ENCODE measurements at places on chromosomes 12 and 14. TPM values are rescaled to one million over a fixed set of nuclear protein-coding genes. Genes with fewer than 3 reads are reported as not detected.

KRT82 gene
- not detected for total RNA-seq

ZNF384 gene
- 79.8 TPM for total RNA-seq

ABCD2 gene
- total RNA-seq = 1.7 TPM

TNFAIP2 gene
- 186 TPM for total RNA-seq

GZMB gene
- total RNA-seq = 16.2 TPM

LBHD2 gene
- not detected for total RNA-seq

ADGRD1 gene
- 4.0 TPM for total RNA-seq

CCND2 gene
- 101 TPM for total RNA-seq

- H3K4me1 ChIP-seq = peaks cover 16% of the 10 kb centered on the region
- no peak overlapping the region for H3K4me3 ChIP-seq
- no peak for DNase-seq
- no peaks in the 10 kb centered on the region for H3K36me3 ChIP-seq
- H3K27me3 ChIP-seq = no peaks in the 10 kb centered on the region
Measured at GRCh38 chr14:24364841-24365240, 3.1 kb upstream of the NFATC4 start.

GRCh38 chr12:113098441-113099028 lies 37.0 kb downstream of the RASAL1 start:
- peak; percentile 89 for DNase-seq
- H3K4me1 ChIP-seq = peaks cover 8% of the 10 kb centered on the region
- no peak overlapping the region for H3K4me3 ChIP-seq
- H3K27ac ChIP-seq = peak overlapping the region; percentile 21

DNA sequence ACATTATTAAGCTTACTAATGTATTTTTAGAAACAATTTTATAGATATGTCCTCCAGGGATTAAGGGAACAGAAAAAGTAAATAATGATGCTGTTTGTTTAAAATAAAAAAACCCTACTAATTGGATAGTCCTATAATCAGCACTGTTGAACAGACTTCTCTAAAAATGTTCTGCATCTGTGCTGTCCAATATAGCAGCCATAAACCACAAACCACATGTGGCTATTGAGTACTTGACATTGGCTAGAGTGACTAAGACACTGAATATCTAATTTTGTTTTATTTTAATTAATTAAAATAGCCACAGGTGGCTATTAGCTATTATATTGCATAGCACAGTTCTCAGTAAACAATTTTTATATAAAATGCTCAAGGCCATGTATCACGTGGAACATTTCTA lies 210.4 kb downstream of the DPY19L2 start:
- H3K27me3 ChIP-seq = no peaks in the 10 kb centered on the region
- H3K27ac ChIP-seq = no peak overlapping the region
- H3K4me3 ChIP-seq = no peak overlapping the region
- no peaks in the 10 kb centered on the region for H3K36me3 ChIP-seq
- DNase-seq = no peak

GRCh38 chr14:66944872-66945271 lies 244.4 kb upstream of the GARIN2 start:
- H3K4me3 ChIP-seq = no peak overlapping the region
- DNase-seq = no peak
- H3K27me3 ChIP-seq = no peaks in the 10 kb centered on the region
- peaks cover 15% of the 10 kb centered on the region for H3K36me3 ChIP-seq
- no peak overlapping the region for H3K27ac ChIP-seq

DNA sequence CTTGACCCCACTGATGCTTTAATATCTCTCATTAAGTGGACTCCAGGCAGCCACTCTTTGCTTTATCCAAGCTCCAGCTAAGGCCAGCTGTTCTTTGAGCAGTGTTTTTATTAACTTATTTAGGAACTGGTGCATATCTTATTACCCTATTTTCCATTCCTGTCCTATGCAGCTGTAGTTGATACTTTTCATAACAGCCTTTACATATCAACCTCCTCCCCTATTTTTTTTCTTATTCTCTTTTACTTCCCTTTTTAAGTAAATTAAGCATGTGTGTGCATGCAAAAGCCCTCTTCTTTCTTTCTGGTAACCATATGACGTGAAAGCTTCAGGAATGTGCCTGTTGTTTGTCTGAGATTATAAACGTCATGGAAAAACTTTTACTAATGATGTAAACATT lies 121.2 kb downstream of the PTPRQ start:
- no peak overlapping the region for H3K4me3 ChIP-seq
- H3K36me3 ChIP-seq = no peaks in the 10 kb centered on the region
- H3K4me1 ChIP-seq = no peaks in the 10 kb centered on the region
- no peaks in the 10 kb centered on the region for H3K27me3 ChIP-seq

DNA sequence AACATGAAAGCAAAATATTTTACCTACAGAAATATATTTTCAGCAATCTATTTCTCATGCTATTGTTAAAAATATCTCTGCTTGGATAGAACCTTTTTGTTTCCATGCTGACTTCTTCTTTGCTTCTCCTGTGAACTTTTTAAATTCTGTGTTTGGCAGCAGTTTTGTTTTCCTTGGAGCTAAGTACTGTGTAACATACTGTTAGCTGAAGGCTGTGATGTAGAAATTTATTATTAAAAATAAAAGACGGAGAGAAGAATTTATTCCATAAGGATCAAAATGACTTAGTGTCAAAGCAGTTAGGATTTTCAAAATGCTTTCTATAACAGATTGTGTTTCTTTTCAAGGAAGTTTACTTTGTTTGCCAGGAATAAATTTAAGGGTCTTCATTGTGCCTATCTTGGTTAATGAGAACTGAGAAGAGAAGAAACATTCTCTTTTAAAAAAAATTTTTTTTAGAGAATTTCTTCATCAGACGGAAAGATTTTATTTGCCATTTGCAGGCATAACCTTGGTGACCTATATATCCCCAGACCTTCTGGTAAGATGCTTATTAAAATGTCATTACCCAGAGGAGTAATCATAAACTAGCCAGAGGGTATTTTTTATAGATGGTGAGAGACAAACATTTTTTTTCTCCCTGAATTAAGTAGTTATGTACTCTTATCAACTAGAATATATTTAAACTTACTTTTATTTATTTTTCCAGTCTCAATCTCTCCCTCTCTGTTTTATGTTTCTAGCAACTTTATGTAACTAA lies 147.1 kb upstream of the SLCO1C1 start:
- H3K27me3 ChIP-seq = no peaks in the 10 kb centered on the region
- H3K4me1 ChIP-seq = no peaks in the 10 kb centered on the region
- H3K4me3 ChIP-seq = no peak overlapping the region
- no peak for DNase-seq
- no peaks in the 10 kb centered on the region for H3K36me3 ChIP-seq

- H3K27me3 ChIP-seq = no peaks in the 10 kb centered on the region
- no peak for DNase-seq
- H3K4me3 ChIP-seq = no peak overlapping the region
- no peaks in the 10 kb centered on the region for H3K36me3 ChIP-seq
Measured at GRCh38 chr12:107133462-107133861, 40.1 kb upstream of the CRY1 start.

DNA sequence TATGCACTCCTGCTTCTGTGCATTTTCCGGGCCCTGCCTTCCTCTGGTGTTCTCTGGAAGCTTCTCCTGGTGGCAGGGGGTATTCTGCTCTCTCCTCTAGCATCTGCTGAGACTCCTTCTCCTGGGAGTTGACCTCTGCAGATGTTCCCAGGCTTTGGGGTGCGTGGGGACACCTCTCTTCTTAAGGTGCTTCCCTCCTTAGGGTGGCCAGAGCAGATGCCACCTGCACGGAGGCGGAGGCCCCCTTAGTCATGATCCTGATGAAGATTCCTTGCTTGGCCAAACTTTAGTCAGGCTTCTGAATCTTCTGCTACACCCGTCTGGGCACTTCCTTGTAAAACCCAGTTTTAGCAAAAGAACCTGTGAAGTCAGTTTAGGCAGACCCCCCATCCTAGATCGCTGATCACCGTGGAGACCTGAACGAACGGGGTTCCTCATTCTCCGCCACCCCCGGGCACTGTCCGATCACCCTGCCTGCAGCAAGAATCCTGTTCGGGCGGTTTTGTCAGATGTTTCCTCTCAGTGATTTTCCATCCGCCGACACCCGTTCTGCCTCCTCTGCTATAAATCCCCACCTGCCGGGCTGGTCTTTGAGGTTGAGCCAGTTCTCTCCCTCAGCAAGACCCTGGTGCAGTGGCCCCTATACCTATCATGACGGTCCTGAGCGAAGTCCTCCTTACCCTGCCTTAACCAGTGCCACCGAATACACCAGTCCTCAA lies 111.9 kb downstream of the CALM1 start:
- no peak for DNase-seq
- no peak overlapping the region for H3K4me3 ChIP-seq
- peaks cover 5% of the 10 kb centered on the region for H3K27me3 ChIP-seq
- no peaks in the 10 kb centered on the region for H3K36me3 ChIP-seq
- no peak overlapping the region for H3K27ac ChIP-seq

GRCh38 chr14:71481021-71481654 lies 451.1 kb upstream of the RGS6 start:
- H3K27ac ChIP-seq = no peak overlapping the region
- H3K4me1 ChIP-seq = peaks cover 21% of the 10 kb centered on the region
- H3K27me3 ChIP-seq = no peaks in the 10 kb centered on the region

DNA sequence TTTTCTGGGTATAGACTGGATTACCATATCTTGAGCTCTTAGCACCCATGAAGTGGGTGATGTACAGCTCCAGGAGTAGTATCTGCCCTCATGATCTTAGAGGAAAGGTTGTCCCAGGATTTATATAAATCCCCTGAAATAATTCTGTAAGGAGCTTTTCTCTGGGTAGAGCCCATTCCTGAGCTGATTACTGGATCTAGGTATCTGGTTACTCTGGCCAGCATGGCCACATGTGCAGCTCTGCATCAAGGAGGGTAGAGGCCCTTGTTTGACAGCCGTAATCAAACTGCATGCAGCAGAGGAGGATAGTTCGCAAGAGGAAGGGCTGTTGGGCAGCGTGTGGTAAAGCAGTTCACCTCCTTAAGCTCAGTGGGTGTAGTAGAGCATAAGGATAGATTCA lies 8.5 kb downstream of the COX14 start:
- no peak for DNase-seq
- peaks cover 95% of the 10 kb centered on the region for H3K36me3 ChIP-seq
- no peak overlapping the region for H3K27ac ChIP-seq
- H3K4me3 ChIP-seq = no peak overlapping the region
- H3K27me3 ChIP-seq = no peaks in the 10 kb centered on the region

- DNase-seq = no peak
- peaks cover 99% of the 10 kb centered on the region for H3K4me1 ChIP-seq
- H3K27me3 ChIP-seq = no peaks in the 10 kb centered on the region
Measured at GRCh38 chr12:11746940-11747716, 97.7 kb downstream of the ETV6 start.

- no peak overlapping the region for H3K4me3 ChIP-seq
- DNase-seq = no peak
- no peaks in the 10 kb centered on the region for H3K27me3 ChIP-seq
- H3K36me3 ChIP-seq = no peaks in the 10 kb centered on the region
- H3K27ac ChIP-seq = no peak overlapping the region
Measured at GRCh38 chr12:119644930-119645329, 23.0 kb upstream of the PRKAB1 start.

DNA sequence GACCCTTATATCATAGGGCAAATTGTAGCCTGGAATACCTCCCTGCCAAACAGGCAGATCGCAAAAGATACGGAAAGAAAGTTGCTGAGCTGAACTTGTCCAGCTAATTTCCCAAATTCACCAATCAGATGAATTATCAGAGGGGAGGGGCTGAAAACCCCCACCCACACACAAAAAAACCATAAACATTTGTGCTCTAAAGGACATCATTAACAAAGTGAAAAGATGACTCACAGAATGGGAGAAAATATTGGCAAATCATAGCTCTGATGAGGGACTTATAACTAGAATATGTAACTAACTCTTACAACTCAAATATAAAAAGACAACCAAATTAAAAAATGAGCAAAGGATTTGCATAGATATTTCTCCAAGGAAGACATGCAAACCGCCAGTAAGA lies 36.3 kb downstream of the PTHLH start:
- H3K4me3 ChIP-seq = no peak overlapping the region
- no peaks in the 10 kb centered on the region for H3K27me3 ChIP-seq
- H3K4me1 ChIP-seq = no peaks in the 10 kb centered on the region
- no peak overlapping the region for H3K27ac ChIP-seq

- no peak for DNase-seq
- no peaks in the 10 kb centered on the region for H3K4me1 ChIP-seq
- H3K4me3 ChIP-seq = no peak overlapping the region
- no peaks in the 10 kb centered on the region for H3K36me3 ChIP-seq
- no peaks in the 10 kb centered on the region for H3K27me3 ChIP-seq
- no peak overlapping the region for H3K27ac ChIP-seq
Measured at GRCh38 chr12:106634206-106634605, 51.4 kb downstream of the RFX4 start.

DNA sequence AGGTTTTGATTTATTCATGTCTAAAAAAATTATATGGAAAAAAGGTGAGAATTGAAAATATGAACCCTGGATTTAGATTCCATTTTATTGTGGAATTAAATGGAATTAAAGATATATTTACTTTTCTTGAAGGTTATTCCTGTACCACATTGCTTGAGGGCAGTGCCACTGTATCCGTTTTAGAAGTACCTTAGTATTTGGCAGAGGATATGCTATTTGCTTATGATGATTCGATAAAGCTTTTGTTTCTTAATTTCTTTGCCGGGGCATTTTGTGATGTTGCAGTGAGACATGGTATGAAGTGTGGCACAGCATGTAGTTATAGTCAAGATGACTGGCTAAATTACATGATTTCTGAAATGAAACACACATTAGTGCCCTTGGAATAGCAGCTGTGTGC lies 7.6 kb downstream of the TMTC2 start:
- H3K27ac ChIP-seq = no peak overlapping the region
- H3K27me3 ChIP-seq = no peaks in the 10 kb centered on the region
- H3K36me3 ChIP-seq = no peaks in the 10 kb centered on the region

DNA sequence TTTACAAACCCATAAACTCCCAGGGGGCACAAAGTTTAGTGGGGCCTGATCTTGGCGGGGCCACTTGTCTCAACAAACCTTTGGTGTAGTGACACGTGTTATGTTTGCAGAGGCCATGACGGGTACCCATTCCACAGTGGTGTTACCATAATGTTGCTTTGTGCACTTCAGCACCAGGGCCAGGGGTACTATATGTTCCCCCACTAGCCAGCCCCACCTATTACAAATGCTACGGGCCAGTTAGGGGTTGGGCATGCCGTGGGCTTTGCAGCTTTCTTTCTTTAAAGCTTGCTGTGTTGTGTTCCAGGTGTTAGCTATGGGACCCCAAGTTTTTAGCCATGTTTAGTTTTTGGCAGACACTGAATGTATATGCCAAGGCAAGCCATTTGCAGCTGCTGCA lies 30.8 kb upstream of the G2E3 start:
- no peak overlapping the region for H3K4me3 ChIP-seq
- no peaks in the 10 kb centered on the region for H3K27me3 ChIP-seq
- no peak overlapping the region for H3K27ac ChIP-seq
- no peaks in the 10 kb centered on the region for H3K36me3 ChIP-seq
- no peaks in the 10 kb centered on the region for H3K4me1 ChIP-seq

DNA sequence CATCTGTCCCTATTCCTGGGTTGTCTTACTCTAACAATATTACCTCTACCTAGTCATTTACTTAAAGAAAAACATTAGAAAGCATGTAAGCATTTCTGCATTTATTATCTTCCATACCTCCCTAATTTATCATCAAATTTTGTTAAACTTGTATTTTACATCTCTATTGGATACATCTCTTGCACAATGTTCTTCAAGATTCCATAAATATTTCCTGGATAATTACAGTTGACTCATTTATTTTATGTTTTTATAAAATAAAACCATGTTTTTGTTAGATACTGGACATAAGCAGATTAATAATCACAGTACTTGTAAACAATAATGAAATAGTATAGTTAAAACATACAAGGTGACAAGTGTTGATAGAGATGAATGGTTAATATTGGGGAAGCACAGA lies 209.0 kb downstream of the TMTC3 start:
- no peak for DNase-seq
- H3K4me3 ChIP-seq = no peak overlapping the region
- no peak overlapping the region for H3K27ac ChIP-seq
- H3K36me3 ChIP-seq = no peaks in the 10 kb centered on the region

All from spleen (tissue), 13 donors.